Stimulated activated CD8-positive, alpha-beta memory T cell treated with anti-CD3 and anti-CD28 coated beads, Interleukin-7, amount 100 ng/mL, for 1 hour (primary cell): ENCODE measurements at places on chromosomes 16 and 17.

DNA sequence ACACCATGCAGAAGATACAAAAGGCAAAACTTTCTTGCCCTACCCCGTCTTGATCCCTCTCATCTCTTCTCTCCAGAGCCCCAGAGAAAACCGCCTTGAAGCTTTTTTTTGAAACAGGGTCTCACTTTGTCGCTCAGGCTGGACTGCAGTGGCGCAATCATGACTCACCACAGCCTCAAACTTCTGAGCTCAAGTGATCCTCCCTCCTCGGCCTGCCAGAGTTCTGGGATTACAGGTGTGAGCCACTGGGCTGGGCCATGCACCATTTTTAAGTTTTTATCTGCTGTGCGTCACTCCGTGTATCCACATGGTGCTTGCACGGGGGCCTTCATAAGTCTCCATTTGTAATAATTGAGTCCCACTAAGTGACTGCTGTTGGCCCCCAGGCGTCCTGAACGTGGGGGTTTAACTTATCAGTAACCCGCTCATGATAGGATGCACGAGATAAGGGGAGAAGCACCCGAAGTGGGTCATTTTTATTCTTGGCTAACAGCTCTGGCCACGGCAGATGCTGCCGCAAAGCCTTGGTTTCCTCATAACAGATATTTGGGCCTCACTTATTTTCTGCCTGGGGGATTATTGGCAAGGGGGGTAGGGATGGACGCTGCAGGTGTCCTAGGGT is 8.6 kb downstream of the DNAH17 start:
- no peak for DNase-seq

- no peak for DNase-seq
These were observed 46.4 kb upstream of the CDH13 start for GRCh38 chr16:82580298-82580890.

DNA sequence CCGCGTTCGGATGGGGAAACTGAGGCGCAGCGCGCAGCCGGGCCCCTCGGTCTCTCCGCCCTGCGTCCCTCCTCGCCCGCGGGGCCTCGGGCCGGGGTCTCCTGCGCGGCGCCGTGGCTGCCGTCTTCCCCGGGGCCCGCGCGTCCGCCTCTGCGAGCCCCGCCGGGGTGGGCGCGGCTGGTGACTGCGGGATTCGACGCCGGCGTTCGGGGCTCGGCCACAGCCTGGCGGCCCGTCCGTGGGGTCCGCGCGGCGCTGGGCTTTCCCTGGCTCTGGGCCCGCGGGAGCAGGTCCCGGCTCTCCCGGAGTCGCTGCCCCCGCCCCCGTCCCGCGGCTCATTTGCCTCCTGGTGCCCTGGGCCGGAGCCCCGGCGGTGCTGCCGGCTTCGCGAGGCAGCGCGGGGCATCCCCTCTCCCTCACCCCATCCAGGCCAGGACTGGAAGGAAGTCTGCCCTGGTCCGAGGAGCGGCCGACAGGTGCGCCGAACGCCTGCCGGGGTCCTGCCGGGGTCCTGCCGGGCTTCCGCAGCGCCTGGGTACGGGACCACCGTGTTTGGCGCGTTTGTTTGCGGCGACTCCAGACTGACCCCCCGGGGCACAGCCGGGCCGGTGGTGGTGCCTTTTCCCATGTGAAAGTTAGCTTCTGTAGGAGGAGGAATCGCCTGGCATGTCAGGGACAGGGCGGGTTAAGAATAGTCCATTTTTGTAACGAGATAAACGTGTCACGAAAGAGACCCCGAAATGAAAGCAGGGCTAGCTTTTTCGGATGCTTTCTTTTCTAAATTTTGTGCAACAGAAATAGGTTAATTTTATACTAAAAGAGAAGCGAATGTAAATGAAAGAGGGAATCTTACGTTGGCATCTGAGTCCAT is 671 bp downstream of the CHMP6 start:
- DNase-seq = no peak

GRCh38 chr16:72832621-72833248 is 215.2 kb downstream of the ZFHX3 start:
- DNase-seq = peak; percentile 37

DNA sequence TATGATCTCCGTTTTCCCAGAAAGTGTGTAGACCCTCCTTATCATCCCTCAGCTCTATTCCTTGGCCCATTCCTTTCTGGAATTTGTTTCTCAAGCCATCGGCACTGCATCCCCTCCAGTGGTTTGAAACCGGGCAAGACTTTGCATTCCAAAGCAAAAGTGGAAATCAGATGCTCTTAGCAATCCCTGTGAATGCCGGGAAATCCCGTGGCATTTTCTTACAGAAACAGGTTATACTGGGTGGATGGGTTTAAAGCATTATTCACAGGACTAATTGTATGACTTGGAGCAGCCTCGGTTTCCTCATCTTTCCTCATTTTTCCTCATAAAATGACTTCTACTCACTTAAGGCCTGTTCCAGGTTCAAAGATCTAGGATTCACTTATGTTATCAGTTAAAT is 52.0 kb downstream of the MAP2K6 start:
- DNase-seq = no peak

GRCh38 chr16:11576427-11577289 is 10.1 kb downstream of the LITAF start:
- DNase-seq = no peak

- no peak for DNase-seq
These were observed 38.6 kb upstream of the CACNG4 start for GRCh38 chr17:66925811-66926500.

- DNase-seq = no peak
These were observed 79.9 kb downstream of the GPRC5B start for GRCh38 chr16:19804538-19805323.

DNA sequence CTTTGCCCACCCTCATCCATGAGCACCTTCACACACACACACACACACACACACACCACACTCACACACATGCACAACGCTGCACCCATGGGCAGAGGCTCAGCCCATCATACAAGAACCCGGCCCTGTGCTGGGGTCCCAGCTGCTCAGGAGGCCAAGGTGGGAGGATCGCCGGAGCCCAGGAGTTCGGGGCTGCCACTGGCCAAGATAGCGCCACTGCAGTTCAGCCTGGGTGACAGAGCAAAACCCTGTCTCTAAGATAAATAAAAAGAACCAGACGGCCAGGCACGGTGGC is 3.4 kb upstream of the FSCN2 start:
- DNase-seq = no peak

DNA sequence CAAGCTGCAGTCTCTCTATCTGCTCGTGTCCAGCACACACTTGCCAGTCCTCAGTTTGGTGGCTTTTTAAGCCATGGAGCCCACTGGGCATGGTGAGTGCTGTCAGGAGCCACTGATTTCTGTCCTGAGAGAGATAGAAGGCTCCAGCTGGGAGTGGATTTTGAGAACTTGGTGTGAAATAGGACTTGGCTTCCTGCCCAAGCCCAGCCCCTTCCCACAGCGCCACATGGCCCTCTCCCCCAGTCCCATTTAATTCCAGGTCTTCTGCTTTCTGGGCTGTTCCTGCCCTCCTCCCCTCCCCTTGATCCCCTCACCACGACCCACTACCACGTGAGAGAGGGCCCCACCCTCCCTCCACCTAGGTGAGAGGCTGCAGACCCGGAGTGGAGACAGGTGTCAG is 14.4 kb upstream of the ABCC3 start:
- no peak for DNase-seq

DNA sequence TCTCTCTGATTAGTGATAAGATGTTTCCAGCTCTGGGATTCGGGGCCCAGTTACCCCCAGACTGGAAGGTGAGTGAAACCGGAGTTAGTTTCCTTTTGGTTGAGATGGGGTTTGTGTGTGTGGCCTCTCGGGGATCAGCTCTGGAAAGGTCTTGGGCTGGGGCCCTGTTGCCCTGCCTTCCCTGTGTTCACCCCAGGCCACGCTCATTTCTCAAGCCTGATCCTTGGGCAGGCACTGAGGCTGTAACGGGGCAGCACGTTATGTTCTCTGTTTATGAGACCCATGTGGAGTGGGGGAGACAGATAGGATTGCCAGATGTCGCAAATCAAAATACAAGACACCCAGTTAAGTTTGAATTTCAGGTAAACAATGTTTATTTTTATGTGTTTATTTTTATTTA is 35.5 kb downstream of the CPNE2 start:
- no peak for DNase-seq

DNA sequence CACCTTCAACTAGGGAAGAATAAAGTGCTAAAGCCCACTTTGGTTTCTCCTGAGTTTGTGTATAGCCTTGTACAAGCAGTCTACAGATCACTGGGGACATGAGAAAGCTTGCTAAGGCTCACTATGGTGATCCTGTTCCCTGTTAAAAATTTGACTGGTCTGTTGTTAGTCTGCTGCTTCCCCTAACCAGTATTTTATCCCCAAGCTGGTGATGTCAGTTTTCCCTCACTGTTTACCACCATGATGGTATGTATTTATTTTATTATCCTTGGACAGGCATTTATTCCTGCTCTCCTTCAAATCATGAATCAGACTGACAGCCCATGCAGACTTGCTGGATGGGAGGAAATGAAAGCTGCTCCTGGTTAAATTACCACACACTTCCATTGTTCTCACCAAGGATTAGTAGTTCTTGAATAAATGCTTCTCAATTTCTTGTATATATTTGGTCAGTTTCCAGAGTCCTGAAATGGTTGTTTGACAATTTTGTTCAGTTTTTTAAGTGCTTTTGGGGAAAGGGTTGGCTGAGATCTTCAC is 99.6 kb downstream of the CA4 start:
- DNase-seq = no peak

DNA sequence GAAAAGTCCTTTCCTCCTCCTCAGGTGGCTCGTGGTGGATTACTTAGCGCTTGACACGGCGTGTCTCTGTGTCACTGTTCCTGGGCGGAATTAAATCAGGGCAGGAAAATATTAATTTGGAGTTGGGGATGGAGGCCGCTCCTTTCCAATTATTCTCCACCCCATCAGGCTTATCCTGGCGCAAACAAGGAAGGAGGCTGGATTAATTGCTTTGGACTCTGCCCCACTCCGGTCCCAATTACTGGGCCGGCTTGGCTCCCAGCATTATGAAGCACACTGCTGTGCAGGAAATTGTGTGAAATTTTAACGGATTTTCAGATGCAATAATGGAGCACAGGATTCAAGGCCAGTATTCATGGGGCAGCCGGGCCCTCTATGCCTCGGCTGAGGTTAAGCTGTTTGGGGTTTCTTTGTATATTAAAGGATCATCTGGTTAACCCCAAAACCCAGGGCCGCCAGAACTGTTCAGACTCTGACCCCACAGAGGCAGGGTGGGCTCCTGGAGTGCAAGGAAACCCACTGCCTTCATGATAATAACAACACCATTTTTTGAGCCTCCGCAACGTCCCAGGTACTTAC is 87.8 kb downstream of the MRM1 start:
- no peak for DNase-seq

DNA sequence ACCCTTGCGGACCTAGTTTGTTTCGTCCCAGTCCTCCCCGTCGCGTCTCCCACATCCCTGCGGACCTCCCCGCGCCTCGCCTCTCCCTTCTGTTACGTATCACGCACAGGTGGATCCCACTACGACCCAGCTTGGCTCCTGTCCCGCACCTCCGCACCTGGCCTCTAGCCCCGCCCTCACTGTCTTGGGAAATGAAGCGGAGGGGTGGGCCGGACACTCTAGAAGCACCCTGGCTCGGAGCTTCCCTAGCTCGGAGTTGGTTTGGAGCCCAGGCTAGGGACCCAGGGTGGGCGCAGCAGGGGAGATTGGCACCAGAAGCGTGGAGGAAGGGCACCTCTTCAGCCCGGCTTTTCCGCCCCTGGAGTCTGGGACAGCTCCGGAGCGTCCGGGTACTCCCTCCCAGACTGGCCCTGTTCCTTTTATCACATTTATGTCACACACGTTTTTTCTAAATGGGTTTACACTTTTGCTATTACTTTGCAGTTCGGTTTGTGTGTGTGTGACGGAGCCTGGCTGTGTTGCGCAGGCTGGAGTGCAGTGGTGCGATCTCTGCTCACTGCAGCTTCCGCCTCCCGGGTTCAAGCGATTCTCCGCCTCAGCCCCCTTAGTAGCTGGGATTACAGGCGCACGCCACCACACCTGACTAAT is 1.4 kb upstream of the CEMP1 start:
- no peak for DNase-seq

DNA sequence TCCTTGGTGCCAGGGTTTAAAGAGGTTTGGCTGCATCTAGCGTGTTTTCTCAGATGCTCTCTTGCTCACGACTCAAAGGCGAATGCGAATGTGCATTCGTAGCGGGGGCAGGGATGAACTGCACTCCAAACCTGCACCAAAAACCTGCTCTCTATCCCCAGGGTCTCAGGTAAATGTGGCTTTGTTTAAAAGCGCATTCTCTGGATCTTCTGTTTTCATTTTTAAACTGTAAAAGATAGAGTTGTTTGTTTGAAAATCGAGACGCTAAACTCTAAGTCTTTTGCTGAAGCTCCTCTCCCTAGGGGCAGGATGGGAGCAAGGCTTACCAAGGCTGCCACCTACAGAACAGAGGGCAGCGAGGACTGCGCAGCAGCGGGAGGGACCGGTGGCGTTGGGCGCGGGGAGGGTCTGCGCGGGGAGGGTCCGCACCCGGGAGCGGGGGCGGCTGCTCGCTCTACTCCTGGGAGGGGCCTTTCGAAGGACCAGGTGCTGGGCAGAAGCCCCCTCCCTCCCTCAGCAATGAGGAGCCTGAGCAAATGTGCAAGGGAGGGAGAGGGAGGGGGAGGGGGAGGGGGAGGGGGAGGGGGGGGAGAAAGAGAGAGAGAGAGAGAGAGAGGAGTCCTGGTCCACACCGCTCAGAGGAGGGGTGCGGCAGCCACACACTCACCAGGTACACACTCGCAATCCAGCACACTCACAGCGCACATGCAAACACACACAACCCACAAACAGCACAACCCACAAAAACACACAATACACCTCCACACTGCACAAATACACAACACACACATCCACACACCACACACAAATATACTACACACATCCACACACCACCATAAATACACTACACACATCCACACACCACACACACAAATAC is 142.8 kb downstream of the GRIN2A start:
- DNase-seq = no peak

DNA sequence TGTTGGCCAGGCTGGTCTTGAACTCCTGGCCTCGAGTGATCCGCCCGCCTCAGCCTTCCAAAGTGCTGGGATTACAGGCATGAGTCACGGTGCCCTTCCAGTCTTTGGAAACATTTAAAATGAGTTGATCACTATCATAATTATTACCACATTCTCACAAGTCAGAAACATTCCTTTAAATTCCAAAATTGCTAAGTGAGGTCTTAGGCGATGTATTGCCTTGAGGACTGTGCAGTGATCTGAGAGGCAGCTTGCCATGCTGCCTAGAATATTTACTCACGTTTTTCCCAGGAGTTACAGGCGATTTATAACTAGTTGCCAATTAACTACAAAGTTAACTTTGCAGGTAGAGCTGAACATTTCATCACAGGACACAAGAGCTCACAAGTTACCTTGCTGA is 5.7 kb upstream of the ATXN1L start:
- DNase-seq = no peak

GRCh38 chr17:33972763-33973162 is 282.3 kb upstream of the CCL2 start:
- DNase-seq = no peak

- DNase-seq = no peak
These were observed 30.6 kb downstream of the METRNL start for GRCh38 chr17:83109793-83110645.

GRCh38 chr17:75692976-75693375 is 25.8 kb downstream of the SAP30BP start:
- DNase-seq = no peak

GRCh38 chr16:62738666-62739460 is 702.6 kb upstream of the CDH8 start:
- no peak for DNase-seq
